Muscle of leg (tissue), 16 donors: ENCODE measurements at places on chromosomes 2 and 18. TPM values are rescaled to one million over a fixed set of nuclear protein-coding genes. Genes with fewer than 3 reads are reported as not detected.

GRCh38 chr2:42192652-42193566, 23.8 kb downstream of the EML4 start:
- no peaks in the 10 kb centered on the region for H3K36me3 ChIP-seq
- H3K4me1 ChIP-seq, result no peaks in the 10 kb centered on the region
- no peaks in the 10 kb centered on the region for H3K27me3 ChIP-seq
- no peak overlapping the region for H3K27ac ChIP-seq

- no peaks in the 10 kb centered on the region for H3K27me3 ChIP-seq
- no peak overlapping the region for H3K27ac ChIP-seq
- DNase-seq, result no peak
- H3K4me3 ChIP-seq, result no peak overlapping the region
- no peaks in the 10 kb centered on the region for H3K36me3 ChIP-seq
These were observed 113.4 kb downstream of the RTP5 start for GRCh38 chr2:241982706-241983570.

DNA sequence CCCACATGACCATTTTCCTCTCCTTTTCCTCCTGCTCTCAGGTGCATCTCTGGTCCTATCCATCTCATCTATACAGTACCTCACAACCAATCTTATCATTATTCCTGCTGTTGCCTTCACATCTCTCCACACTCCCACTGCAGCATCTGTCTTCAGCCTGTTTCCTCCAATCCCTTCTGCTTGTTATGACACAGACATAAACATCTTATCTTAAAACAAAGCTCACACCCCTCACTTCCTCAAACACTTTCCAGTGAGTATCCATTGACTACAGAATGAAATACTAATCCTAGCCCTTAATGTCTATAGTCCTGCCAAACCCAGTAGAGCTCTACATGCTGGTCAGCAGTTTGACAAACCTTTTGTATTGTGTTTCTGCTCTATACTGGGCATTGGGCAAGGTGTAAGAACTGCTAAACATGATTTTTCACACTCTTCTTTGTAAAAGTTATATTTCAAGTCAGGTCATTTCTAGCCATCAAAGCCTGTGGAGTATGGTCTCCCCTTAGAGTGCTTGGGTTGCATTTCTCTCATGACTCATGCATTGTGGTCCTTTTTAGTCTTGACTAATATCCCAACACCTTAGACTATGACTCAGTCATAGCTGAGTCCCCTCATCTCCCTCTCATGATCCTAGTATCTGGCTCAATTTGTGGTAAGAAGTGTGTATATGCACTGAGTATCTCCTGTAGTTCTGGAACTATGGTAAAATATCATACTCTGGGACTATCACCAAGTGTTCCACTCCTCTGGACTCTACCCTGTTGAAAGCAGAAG, 187.0 kb downstream of the CYRIA start:
- no peaks in the 10 kb centered on the region for H3K4me1 ChIP-seq
- no peaks in the 10 kb centered on the region for H3K27me3 ChIP-seq
- no peak overlapping the region for H3K27ac ChIP-seq
- no peak overlapping the region for H3K4me3 ChIP-seq
- DNase-seq, result no peak
- H3K36me3 ChIP-seq, result no peaks in the 10 kb centered on the region

DNA sequence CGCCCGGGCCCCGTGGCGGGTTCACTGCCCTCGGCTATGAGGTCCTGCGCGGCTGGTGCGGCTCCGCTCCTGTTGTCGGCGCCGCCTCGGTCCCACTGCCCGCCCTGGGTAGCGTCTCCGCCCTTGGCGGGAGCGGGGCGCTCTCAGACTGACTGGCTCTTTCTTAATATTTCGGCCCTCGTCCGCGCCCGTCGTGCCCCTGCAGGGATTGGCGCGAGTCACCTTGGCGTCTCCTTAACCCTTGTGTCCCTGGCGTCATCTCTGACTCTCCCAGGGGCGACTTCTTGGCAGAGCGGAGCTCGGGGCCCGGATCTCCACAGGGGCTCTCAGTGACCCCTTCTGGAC, 1.3 kb downstream of the PTMA start:
- H3K4me3 ChIP-seq, result peak overlapping the region; percentile 52
- peaks cover 28% of the 10 kb centered on the region for H3K36me3 ChIP-seq
- H3K4me1 ChIP-seq, result peaks cover 43% of the 10 kb centered on the region
- no peaks in the 10 kb centered on the region for H3K27me3 ChIP-seq
- peak overlapping the region; percentile 94 for H3K27ac ChIP-seq

DNA sequence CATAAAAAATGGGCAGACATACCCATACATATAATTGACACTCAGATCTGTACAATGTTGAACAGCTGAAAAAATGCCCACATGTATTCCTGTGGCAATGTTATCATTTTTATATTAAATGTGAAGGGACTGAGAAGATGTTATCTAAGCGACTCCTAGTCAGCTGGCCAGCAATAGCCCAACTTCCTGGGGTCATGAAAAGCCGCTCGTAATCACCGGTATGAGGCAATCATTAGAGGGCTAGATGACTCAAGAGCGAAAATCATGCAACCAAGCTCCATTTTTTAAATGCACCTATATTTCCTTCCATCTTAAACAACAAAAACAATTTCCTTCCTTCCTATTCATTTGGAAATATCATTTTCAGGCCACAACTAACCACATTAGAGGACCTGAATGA, 274.6 kb upstream of the CCDC68 start:
- peaks cover 44% of the 10 kb centered on the region for H3K36me3 ChIP-seq
- no peak for DNase-seq
- no peak overlapping the region for H3K4me3 ChIP-seq
- H3K27ac ChIP-seq, result no peak overlapping the region
- H3K4me1 ChIP-seq, result peaks cover 7% of the 10 kb centered on the region

DNA sequence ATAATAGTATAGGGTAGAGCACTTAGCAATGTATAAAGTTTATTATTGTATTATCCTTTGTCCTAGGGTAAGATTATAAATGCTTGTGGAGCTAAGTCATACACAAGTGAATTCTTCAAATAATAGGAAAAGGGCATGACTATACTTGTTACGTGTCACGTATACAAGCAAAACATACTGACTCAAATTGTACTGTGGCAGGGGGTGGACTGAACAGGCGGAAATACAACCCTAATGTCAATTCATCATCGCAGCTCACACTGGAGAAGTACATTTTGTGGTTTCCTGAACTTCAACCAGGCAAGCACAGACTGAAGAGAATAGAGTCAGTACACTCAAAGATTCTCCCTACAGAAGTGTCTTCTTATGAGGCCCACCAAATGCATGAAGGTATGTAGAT, 201.0 kb downstream of the MBD2 start:
- no peak for DNase-seq
- H3K4me3 ChIP-seq, result no peak overlapping the region
- H3K27ac ChIP-seq, result no peak overlapping the region
- no peaks in the 10 kb centered on the region for H3K27me3 ChIP-seq
- H3K4me1 ChIP-seq, result no peaks in the 10 kb centered on the region
- H3K36me3 ChIP-seq, result no peaks in the 10 kb centered on the region

DNA sequence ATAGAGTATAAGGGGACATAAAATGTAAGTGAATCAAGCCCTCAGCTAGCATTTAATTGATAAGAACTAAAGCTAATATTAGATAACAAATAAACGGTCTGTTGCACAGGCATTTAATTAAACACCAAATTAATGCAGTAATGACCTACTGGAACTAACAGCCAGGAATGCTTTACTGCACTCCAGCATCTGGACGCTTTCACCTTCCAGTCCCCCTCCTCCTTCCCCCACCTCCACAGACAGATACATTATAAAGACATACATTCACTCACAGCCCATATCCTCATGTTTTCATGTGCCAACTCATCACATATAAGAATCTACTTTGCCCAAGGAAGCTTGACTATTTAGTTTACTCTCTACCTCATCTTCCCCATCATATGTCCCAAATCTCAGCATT, 337.4 kb upstream of the PIK3C3 start:
- H3K36me3 ChIP-seq, result no peaks in the 10 kb centered on the region
- no peaks in the 10 kb centered on the region for H3K4me1 ChIP-seq
- no peak for DNase-seq
- no peaks in the 10 kb centered on the region for H3K27me3 ChIP-seq
- no peak overlapping the region for H3K27ac ChIP-seq

DNA sequence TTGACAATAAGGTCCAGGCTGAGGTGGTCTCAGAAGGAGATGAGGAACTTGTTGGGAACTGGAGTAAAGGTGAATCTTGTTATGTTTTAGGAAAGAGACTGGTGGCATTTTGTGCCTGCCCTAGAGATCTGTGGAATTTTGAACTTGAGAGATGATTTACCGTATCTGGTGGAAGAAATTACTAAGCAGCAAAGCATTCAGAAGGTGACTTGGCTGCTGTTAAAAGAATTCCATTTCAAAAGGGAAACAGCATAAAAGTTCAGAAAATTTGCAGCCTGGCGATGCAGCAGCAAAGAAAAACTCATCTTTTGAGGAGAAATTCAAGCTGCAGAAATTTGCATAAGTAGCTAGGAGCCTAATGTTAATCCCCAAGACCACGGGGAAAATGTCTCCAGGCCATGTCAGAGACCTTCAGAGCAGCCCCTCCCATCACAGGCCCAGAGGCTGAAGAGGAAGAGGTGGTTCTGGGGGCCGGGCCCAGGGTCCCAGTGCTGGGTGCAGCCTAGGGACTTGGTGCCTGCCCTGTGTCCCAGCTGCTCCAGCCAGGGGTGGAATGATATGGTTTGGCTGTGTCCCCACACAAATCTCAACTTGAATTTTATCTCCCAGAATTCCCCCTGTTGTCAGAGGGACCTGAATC, 73.5 kb downstream of the FIGN start:
- no peaks in the 10 kb centered on the region for H3K4me1 ChIP-seq
- no peak overlapping the region for H3K4me3 ChIP-seq
- H3K27ac ChIP-seq, result no peak overlapping the region
- no peaks in the 10 kb centered on the region for H3K27me3 ChIP-seq

DNA sequence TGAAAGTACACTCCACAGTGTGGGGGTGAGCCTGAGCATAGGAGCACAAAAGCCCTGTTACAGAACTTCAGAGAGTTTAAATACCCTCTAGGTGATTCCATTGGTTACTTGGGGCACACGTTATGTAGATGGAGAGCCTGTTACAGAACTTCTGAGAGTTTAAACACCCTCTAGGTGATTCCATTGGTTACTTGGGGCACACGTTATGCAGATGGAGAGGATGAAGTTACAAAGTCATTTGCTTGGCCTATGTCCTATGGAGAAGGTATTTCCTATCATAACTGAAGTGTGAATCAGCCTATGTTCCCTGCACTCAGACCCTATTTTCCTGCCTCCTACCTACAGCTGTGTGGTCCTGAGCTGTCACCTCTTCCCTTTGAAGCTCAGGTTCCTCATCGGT, 3.8 kb upstream of the CAPN10 start:
- no peak overlapping the region for H3K27ac ChIP-seq
- no peaks in the 10 kb centered on the region for H3K27me3 ChIP-seq
- no peak overlapping the region for H3K4me3 ChIP-seq
- peaks cover 25% of the 10 kb centered on the region for H3K4me1 ChIP-seq
- H3K36me3 ChIP-seq, result peaks cover 30% of the 10 kb centered on the region

The EGR4 gene
- total RNA-seq, result not detected

The SNTG2 gene
- total RNA-seq, result 0.31 TPM

The CXCR4 gene
- 23.1 TPM for total RNA-seq
